NCI-H524 treated with DMSO at 0.1 percent for 48 hours (cell line): ENCODE measurements at places on chromosomes 2 and 18.

DNA sequence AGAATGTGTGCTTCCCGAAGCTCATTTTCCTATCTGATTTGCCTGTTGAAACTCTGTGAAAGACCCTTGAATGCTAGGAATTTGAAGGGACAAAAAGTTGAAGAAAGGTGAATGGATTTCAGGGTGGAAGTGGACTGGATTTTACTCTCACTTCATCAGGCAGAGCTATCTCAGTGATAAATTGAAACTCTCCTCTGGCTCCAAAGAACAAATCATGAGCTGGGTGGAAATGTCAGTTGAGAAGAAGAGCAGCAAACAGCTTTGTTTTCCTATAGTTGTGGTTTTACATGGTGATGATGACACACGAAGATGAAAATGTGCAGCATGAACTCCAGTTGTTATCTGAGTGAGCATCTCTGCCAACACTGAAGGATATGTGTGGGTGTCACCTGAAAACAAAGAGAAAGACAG, 34.4 kb downstream of the CD28 start:
- DNase-seq = no peak

GRCh38 chr2:237879991-237880560, 20.7 kb downstream of the RAMP1 start:
- no peak for DNase-seq

DNA sequence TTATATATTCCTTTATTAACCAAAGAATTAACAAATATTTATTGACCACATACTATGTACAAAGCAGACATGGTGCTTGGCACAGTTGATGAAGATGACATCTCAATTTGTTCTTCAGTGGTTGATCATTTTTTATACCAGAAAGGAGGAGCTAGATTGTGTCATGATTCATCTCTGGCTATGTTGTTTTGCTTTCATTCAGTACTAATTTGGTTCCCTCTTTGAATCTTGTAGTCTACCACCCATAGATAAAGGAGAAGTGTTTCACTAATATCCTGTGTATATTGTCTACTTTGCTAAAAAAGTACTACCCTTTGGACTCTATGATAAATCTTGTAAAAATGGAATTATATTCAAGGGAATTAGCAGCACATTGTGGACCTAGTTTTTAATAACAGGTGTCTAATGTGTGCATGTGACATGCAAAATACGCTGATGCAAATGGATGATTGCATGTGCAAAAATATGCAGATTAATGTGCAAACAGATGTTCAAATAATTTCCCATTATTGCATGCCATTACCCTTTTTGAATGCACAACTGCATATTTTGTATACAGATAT, 313.2 kb upstream of the ZEB2 start:
- DNase-seq = no peak

DNA sequence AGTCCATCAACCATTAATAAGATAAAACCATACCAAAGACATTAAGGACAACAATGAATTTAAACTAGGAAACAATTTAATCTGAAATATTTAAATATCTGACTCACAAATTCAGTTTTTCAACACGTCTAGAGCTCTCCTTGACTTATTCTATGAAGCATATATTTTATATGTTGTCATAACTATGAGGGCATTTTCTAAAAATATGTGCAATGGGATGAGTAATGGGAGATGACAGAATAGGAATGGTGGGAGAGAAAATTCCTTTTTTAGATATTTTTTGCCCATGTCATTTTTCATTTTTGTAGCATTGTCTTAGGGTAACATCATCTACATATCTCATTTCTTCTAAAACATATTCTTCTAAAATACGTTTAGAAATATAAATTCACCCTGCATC, 79.2 kb upstream of the CDH2 start:
- no peak for DNase-seq

GRCh38 chr2:192197357-192197756, 2.6 kb upstream of the TMEFF2 start:
- DNase-seq = no peak

- DNase-seq = no peak
These were observed 41.2 kb upstream of the TEX51 start for GRCh38 chr2:126857502-126857901.

DNA sequence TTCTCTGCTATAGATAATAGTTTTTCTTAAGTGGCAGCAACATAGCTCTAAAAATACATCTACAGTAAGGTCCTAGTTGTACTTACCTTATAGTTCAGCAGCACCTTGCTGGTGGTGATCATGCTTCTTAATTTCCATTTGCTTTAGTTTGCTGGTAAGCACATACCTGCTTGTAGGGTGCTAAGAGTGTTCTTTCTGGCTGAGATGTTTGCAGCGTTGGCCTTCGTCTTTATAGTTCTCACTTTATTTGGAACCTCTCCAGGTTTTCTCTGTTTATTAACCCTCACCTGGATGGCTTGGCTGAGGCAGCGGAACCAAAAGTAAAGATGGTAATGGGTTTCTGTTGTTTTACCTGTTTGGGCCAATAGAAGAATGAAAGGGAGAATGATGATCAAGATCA, 123.6 kb upstream of the EFEMP1 start:
- no peak for DNase-seq

- DNase-seq = no peak
These were observed 371 bp upstream of the LCLAT1 start for GRCh38 chr2:30446602-30447148.

DNA sequence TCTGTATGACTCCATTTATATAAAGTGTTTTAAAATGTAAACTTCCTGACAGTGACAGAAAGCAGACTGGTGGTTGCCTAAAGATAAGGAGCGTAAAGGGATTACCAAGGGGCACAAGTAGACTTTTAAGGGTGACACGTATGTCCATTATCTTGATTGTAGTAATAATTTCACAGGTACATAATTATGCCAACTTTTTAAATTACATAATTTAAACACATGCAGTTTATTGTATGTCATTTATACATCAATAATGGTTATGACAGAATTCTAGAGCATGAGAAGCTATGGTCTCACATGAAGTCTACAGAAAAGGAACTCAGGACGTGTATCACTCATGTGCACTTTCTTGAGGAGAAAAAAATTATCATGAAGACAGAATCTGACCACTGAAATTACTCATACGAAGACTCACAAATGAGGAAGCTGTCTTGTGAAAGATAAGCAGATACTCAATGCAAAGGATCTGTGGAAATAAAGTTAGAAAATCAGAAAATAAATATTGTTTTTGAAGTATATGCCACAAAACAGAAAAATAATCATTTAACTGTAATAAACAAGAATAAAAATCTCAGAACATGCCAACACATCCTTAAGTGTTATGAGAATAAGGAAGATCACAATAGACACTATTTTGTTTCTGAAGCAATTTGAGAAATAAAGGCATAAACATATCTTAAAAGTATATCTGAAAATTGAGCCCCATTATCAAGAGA, 84.4 kb downstream of the TMEM131 start:
- DNase-seq = no peak

DNA sequence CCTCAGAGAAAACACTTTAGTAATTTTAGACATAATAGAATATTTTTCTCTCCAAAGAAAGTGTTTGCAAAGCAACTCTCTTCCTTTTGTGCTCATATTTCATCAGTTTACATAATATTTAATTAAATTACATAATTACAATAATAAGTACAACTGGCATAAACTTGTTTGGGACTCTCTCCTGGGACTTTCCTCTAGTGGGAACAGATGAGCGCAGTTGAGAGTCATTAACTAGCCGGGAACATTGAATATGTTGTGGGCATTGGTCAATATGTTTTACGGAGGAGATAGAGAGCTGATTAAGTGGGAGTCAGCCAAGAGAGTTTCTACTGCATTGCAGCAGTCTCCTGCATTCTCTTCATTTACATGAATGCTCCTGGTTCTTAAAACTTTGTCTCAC, 607.7 kb downstream of the ARHGAP15 start:
- no peak for DNase-seq

DNA sequence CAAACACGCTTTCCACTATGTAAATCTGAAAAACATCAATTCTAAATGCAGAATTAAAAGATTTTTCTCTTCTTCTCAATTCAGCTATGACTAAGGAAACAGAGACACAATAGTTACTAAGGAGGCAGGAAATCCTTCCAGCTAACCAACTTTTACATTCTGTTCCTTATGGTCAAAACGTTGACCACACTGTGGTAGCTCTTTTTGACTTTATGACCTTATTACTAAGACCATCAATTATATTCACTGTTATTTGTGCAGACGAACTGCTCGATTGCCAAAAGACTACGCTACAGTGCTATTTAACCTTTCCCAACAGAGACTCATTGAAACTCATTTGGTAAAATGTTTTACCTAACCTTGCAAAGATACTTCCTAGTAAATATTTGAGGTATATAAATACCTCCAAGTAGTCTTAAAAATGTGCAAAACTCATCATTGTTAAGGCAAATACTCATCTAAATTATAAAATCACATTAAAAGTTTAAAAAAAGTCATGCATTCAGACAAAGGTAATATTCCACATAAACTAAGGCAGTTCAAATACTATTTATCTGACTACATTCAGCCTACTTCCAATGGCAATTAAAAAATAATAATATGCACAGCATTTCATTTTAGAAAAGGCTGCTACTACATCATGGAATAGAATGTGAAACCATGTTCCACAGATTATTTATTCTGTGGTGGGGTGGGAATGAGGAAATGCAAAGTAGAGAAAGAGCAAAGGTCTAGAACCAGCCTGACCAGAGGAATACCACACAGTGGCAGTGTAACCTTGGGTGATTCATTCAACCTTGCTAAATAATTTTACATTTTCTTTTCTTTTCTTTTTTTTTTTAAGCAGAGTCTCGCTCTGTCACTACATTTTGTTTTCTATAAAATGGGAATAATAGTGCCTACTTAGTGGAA, 139.9 kb downstream of the THADA start:
- no peak for DNase-seq

DNA sequence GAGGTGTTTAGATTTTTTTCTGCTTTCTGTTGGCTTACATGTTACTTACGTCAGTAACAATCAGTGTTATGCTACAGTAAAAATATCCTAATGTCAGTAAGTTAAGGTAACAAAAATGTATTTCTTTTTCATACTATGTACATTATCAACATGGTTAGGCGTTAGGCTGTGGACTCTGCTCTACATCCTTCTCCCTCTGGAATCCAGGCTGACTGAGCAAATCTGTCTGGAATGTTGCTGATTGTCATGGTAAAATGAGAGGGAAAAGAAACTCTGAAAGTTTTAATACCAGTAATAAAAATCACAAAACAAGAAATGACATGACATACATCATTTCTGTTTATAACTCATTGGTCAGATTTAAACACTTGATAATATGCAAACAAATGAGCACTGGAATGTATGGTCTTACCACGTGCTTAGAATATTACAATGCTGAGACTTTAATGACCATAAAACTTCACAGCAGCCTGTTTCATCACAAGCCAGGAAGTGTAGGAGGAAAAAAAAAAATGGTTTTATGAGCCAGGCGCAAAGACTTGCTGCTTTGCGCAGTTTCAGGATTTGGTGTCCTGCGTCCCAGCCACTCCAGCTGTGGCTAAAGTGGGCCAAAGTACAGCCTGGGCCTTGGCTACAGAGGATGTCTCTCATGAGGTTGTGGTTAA, 252.4 kb downstream of the FSIP2 start:
- DNase-seq = no peak

- no peak for DNase-seq
These were observed 41.1 kb downstream of the NHEJ1 start for GRCh38 chr2:219119422-219120043.

GRCh38 chr18:30486856-30487255, 555.7 kb downstream of the DSC3 start:
- no peak for DNase-seq

GRCh38 chr18:76874642-76875389, 52.5 kb downstream of the ZNF236 start:
- DNase-seq = no peak

- DNase-seq = no peak
These were observed 273.3 kb downstream of the TNS1 start for GRCh38 chr2:217729421-217730053.

- no peak for DNase-seq
These were observed 66.5 kb downstream of the RIT2 start for GRCh38 chr18:43049021-43049420.

DNA sequence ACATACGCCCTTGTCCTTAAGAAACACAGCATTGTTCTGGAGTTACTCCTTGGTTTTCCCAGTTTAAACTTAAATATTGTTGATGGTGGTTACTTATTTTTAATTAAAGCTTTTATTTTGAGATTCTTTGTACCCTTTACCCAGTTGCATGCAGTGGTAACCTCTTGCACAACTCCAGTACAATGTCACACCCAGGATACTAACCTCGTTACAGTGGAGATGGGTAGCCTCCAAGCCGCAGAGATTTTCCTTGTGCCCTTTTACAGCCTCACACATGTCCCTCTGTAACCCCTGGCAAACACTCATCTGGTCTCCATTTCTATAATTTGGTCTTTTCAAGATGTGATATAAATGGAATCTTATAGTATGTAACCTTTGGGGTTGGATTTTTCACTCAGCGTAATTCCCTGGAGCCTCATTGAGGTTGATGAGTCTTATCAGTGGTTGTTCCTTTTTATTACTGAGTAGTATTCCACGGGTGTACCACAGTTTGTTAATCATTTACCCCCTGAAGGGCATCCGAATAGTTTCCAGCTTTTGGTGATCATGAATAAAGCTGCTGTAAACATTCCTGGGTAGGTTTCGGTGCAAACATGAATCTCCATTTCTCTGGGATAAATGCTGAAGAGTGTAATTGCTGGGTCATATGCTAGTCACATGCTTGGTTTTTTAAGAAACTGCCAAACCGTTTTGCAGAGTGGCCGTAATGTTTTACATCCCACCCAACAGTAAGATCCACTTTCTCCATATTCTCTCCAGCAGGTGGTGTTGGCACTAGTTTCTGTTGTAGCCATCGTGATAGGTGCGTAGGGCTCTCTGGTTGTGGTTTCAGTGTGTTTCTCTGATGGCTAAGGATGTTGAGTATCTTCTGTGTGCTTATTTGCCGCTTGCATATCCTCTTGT, 68.6 kb downstream of the DGKD start:
- no peak for DNase-seq

- no peak for DNase-seq
These were observed 27.2 kb downstream of the TANC1 start for GRCh38 chr2:158995677-158996049.

- DNase-seq = no peak
These were observed 209.9 kb downstream of the LNPK start for GRCh38 chr2:175792199-175792598.

- no peak for DNase-seq
These were observed 63.3 kb upstream of the GALNT5 start for GRCh38 chr2:157194097-157194688.

GRCh38 chr2:144560251-144560650, 40.3 kb upstream of the ZEB2 start:
- DNase-seq = no peak

DNA sequence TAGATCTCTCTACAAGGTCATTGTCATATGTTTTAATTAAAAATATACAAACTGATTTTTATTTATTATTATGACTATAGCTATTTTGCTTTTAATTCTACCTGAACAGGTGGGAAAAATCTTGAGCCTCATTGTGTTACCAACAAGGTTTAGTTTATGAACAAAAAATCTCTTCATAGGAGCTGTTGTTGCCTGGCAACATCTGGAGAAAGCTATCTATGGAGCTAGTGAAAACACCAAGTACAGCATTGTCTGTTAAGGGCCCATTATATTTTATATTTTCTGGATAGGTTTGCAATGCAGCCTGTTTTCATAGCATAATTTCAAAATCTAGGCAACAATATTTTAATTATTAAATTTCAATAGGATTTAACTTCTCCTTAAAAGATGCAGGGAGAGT, 383.0 kb upstream of the TMEFF2 start:
- no peak for DNase-seq

GRCh38 chr18:22296304-22296703, 121.4 kb downstream of the CTAGE1 start:
- DNase-seq = no peak

- no peak for DNase-seq
These were observed 1.1 kb upstream of the DGKD start for GRCh38 chr2:233353101-233353768.
